CD4-positive, alpha-beta T cell treated with Interleukin-6 at 100 ng/mL for 8 hours (primary cell): ENCODE measurements at places on chromosomes 3 and 15.

- DNase-seq: no peak
Measured at GRCh38 chr3:135905058-135905724, 60.3 kb upstream of the PPP2R3A start.

DNA sequence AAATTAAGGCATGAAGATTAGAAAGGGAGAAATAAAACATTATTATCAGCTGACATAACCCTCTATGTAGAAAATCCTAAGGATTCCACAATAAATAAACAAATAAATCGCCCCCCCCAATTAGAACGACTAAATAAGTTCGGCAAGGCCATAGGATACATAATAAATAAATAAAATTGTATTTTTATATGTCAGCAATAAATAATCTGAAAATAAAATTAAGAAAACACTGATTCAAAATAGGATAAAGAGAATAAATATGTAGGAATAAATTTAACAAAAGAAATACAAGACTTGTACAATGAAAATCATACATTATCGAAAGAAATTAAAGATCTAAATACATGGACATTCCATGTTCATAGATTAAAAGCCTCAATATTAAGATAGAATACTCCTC, 5.1 kb downstream of the TTC23 start:
- DNase-seq: no peak

- no peak for DNase-seq
Measured at GRCh38 chr3:137329594-137329993, 371.8 kb downstream of the IL20RB start.

DNA sequence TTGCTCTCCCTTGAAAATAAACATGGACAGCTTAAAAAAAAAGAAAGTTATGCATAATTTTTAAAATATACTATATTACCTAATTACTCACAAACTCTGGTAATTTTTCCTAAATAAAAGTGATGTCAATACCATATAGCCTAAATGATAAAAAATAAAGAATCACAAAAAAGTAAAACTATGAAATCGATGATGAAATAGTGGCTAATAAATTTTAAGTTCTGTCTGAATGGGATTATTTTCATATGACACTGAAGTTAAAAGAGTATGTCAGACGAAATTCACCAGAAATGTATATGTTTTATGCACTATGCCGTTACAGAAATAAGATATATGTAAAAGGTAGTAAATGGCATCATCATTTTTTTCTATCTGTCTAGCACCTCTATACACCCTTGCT, 51.4 kb downstream of the FSIP1 start:
- no peak for DNase-seq

DNA sequence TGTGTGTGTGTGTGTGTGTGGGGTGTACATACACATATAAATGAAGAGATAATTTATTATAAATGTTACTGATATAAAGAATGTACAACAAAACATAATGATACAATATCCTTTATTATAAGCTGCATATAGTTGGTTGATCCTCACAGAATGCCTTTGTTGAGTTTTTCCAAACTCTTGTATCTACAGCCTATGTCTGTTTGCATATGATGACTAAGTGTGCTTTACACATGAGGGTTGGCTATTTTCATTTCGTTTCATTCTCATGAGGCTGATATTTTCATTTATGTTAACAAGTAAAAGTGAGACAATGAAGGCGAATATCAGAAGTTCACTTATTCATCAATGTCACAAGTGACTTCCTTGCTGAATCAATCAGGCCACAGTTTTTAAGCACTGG, 45.1 kb downstream of the TM2D3 start:
- DNase-seq: no peak

GRCh38 chr3:25027650-25028049, 400.4 kb upstream of the RARB start:
- no peak for DNase-seq

GRCh38 chr3:58868097-58868779, 181.6 kb downstream of the CFAP20DC start:
- DNase-seq: no peak

GRCh38 chr3:183189641-183190040, 27.1 kb upstream of the LAMP3 start:
- DNase-seq: no peak

DNA sequence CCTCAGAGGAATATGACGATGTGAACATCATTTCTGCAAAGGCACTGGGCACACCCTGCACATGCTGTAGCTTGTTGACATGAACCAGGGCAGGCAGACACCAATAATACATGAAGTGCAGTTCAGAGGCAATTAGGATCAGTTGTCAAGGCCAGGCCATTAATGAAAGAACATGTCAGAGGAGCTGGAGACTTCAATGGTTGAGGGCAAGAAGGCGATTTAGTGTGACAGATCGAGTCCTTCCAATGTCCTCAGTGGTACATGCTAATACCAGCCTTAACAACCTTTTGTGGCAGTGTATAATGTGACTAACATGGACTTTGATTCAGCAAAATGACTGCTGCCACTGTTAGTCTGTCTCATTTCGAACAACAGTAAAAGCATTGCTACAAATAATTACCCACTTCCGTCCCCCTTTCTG, 205.2 kb upstream of the NANOGP8 start:
- DNase-seq: no peak

DNA sequence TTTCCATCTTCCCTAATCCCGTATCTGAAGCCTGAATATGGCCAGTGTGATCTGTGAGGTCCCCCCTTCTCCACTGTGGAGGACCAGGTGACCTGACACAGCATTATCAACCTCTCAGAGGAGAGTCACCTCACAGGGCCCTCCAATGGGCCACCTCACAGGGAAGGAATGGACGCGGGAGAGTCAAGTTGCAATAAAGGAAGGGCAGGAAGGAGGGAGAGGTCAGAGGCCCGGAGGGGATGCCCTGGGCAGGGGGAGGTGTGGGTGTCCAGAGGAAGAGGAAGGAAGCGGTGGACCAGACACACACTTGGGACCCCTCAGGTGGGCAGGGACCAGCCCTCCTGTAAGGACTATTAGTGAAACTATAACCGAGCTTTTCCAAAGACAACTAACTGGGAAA, 14.6 kb upstream of the LRRC15 start:
- DNase-seq: no peak

DNA sequence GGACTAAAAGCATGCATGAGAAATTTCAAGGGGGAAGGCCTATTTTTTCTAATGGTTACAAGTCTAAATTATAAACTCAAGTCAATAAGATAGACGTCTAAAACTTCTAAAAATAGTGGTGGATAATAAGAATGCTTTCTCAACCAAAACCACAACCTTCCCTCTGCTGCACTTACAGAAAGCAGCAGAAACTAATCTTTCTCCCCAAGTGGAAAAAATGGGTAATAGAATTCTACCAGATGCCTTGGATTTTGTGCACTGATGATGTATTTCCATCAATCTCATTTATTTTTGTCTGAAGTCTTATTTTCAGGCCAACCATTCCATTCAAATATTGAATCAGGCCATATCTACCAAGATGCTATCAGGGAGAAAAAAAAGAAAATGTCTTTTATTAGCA, 344.7 kb downstream of the NEK10 start:
- no peak for DNase-seq

DNA sequence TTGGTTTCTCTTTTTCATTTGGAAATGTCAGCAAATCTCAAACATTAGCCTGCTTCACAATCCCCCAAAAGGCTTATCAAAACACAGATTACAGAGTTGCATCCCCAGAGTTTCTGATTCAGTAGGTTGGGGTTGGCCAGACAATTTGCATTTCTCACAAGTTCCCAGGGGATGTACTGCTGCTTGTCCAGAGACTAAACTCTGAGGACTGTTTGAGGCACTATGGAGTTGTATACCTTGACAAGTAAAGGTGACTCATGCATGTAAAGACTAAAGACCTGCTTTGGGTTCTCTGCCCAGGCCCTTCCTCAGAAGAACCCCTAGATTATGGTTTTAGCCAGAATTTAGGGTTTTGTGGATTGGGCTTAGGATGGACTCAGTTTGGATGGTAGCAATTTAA, 151.1 kb upstream of the ARHGEF26 start:
- DNase-seq: no peak

DNA sequence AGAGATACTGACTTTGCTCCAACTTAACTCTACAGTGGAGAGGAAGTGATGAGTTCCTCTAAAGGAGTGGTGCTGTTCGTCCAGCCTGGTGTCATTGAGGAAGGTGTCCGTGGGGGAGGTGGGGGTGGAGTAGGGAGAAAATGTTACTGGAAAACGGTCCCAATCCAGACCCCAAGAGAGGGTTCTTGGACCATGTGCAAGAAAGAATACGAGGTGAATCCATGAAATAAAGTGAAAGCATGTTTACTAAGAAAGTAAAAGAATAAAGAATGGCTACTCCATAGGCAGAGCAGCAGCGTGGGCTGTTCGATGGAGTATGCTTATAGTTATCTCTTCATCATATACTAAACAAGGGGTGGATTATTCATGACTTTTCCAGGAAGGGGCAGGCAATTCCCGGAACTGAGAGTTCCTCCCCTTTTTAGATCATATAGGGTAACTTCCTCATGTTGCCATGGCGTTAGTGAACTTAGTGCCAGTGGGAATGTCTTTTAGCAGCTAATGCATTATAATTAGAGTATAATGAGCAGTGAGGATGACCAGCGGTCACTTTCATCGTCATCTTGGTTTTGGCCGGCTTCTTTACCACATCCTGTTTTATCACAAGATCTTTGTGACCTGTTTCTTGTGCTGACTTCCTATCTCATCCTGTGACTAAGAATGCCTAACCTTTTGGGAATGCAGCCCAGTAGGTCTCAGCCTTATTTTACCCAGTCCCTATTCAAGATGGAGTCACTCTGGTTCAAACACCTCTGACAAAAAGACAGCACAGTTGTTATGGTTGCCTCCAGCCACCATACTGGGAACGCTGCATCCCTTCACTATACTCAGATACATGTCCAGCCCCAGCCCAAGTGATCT, 38.6 kb downstream of the CLEC3B start:
- no peak for DNase-seq

DNA sequence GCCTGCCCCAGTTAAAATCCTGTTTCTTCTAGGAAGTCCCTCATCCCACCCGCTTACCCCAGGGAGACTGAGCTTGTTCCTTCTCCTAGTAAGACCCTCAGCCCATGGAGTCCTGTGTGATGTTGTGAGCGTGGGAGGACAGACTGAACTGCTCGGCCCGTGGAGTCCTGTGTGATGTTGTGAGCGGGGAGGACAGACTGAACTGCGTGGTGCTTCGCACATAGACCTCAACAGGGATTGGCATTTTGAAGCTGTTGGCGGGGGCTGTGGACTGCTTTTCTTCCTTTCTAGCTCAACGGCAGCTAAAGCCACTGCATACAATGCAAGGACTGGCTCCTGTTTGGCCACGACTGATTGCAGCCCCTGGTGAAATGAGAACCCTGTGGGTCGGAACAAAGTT, 1.6 kb upstream of the SPTBN5 start:
- DNase-seq: no peak

GRCh38 chr3:114213292-114213626, 24.1 kb downstream of the ZNF80 start:
- no peak for DNase-seq

DNA sequence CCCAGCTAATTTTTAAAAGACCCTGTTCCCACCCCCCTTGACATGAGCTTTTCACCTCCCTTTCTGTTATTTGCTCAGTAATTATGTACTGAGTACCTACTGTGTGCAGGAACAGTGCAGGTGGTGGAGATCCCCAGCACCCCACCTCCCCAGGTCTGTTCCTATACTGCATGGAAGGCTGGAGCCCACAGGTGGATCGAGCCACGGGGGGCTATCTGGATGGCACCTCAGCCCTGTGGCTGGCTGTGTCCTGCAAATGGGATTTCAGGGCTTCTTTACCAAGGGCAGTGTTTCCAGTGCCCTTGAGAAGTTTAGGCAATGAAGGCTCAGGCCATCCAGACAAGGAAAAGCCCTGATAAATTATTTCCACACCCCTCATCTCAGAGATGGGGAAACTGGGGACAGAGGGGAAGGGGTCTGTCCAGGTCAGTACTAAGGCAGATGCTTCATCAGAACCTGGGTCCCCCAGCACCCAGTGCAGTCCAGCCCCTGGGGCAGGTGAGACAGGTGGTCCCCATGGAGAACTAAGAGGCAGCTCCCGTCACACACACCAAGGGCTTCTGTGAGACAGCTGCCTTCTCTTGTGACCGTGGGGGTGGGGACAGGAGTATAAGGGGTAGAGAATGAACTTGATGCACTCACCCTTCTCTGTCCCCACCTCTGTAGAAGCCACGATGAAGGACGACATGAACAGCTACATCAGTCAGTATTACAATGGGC, 109.6 kb downstream of the ETFA start:
- DNase-seq: no peak

DNA sequence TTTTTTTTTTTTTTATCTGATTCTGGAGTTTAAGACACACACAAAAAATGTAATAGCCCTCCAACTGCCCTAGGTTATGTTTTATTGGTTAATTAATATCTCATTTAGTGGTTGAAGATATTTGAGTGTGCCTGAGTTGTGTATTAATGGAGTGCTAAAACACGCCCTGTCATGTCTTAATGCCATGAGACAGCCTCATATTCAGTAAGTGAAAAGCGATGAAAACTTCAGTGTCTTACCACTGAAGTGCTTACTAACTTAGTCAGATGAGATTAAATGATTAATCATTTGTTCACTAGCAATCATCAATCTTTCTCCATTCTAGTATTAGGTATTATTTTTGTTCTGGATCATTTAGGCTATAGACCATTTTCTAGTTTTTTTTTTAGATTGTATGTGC, 544.7 kb upstream of the ROBO2 start:
- no peak for DNase-seq

DNA sequence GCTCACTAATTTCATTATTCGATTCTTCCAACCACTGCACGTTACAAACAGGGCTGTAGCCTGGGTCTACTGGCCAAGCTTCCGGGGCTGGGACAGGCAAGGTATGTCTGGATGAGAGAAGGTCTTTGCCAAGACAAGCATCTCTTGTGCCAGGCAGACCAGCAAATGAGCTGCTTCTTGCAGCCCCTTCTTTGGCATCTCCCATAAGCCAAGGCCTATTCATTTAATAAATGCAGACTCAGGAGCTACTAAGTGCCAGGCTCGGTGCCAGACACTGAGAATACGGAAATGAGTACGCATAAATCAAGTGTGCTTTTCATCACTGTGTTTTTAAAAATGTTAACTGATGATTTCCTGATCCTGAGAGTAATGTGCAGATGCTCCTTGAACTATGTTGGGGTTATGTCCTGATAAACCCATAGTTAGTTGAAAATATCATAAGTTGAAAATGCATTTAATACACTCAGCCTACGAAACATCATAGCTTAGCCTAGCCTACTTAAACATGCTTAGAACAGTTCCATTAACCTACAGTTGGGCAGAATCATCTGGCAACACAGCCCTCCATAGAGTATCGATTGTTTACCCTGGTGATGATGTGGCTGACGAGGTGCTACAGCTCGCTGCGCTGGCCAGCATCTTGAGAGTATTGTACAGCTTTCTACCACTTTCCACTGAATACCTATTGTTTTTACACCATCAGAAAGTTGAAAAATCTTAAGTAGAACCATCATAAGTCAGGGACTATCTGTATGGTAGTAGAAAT, 135.0 kb upstream of the CTDSPL start:
- no peak for DNase-seq
